ENCODE measurements at places on chromosomes 4 and X. TPM values are rescaled to one million over a fixed set of nuclear protein-coding genes. Genes with fewer than 3 reads are reported as not detected.

Gene AMBN
- not detected for total RNA-seq

Gene GPR143
- total RNA-seq, result not detected

Gene MAGEB2
- total RNA-seq, result not detected

Gene MAGEE1
- 2.0 TPM for total RNA-seq

Gene SRPK3
- not detected for total RNA-seq

- no peak overlapping the region for H3K4me3 ChIP-seq
- H3K27ac ChIP-seq, result no peak overlapping the region
- H3K4me1 ChIP-seq, result no peaks in the 10 kb centered on the region
- DNase-seq, result no peak
- H3K27me3 ChIP-seq, result no peaks in the 10 kb centered on the region
Measured at GRCh38 chr4:106677213-106677612, 308.6 kb upstream of the GIMD1 start.

GRCh38 chrX:51747671-51748070 is 4.4 kb downstream of the GSPT2 start:
- peaks cover 30% of the 10 kb centered on the region for H3K36me3 ChIP-seq
- no peak overlapping the region for H3K4me3 ChIP-seq
- H3K27ac ChIP-seq, result no peak overlapping the region
- DNase-seq, result no peak

DNA sequence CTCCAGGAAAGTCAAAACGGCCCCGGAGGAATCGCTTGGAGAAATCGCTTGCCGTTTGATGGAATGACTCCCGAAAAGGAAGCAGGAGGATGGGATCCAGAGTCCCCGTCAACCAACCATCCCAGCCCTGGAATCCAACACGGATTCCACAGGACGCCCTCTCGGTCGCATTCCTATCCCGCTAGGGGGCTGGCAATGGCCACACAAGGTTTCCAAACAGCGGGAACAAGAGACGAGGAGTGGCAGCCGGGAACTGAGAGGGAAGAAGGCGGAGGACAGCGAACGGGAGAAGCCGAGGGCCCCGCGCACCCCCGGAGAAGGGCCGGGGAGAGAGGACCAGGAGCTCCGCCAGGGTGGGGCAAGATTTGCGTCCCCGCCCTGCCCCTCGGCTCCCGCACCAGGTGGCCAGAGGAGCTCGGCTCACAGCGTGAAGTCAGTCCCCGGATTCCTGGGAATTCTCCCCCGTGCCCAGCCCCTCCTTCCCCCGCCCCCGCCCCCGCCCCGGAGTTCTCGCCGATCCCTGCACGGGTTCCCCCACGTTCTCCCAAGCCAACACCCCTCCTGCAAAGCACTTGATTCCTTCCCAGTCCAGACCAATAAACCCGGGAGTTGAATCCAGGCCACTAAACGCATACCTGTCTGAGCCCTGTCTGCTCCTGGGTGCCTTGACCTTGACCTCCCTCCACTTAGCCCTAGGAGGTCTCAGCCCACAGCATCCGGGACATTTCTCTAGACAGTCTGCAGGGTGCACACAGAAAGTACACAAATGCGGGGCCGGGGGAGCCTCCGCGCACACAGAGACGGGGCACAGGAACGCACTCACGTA is 1.4 kb downstream of the PDZD4 start:
- peaks cover 33% of the 10 kb centered on the region for H3K27me3 ChIP-seq
- H3K27ac ChIP-seq, result no peak overlapping the region
- H3K4me3 ChIP-seq, result no peak overlapping the region
- H3K36me3 ChIP-seq, result no peaks in the 10 kb centered on the region
- DNase-seq, result no peak

DNA sequence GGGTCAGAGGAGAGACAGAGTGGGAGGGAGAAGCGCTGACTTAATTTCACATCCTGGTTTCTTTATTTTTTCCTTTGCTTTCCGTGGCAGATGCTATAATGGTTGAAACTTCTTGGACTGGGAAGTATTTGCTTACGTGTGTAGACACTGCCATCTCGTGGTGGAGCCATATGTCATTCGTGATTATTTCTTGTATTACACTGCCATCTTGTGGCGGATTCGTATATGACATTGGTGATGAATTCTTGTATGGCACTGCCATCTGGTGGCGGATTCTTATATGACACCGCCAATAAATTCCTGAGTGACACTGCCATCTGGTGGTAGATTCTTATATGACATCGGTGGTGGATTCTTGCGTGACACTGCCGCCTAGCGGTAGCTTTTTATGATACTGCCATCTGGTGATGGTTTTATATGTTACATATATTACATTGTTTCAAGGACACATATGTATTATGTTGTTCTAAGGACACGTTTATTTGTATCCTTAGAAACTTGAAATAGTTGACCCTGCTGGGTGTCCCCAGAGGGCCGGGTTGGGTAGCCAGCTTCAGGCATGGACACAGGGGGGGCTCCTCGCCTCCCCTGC is 37.3 kb upstream of the CLCN4 start:
- no peaks in the 10 kb centered on the region for H3K27me3 ChIP-seq
- H3K4me3 ChIP-seq, result no peak overlapping the region
- DNase-seq, result peak; percentile 90
- peaks cover 12% of the 10 kb centered on the region for H3K4me1 ChIP-seq
- no peak overlapping the region for H3K27ac ChIP-seq

DNA sequence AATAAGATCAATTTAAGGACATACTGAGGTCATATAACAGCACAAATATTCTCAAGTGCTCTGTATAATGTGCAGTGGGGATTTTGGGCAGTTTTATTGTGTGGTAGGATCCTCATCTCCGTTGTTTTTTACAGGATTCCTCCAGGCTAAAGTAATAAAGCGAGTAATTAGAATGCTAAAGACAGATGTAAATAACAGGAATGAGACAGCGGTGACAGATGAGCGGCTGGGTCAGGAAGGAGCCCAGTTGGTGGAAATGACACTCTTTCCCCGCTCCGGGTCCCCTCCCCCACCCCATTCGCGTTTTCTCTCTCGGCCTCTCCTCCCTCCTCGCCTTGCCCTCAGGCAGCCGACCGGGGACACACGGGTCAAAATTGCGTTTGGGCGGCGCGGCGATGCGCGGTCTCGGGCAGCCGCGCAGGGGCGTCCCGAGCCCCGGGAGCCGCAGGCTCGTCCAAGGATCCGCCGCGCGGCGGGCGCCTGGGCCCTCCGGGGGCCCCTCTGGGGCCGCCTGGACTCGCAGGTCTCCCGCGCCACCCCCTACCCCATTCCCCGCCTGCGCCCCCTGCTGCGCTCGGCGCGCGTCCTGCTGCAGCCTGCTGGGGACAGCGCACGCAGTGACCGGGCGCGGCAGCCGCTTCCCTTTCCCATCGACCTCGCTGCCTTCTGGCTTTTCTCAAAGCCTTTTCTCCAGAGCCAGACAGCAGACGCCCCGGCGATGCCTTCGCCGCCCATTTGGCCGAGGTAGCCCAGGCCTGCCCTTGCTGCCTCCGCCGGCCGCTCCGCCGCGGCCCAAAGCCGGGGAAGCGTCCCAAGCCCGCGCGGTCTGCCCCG is 16.2 kb downstream of the POU4F2 start:
- peaks cover 67% of the 10 kb centered on the region for H3K27me3 ChIP-seq
- DNase-seq, result no peak
- no peak overlapping the region for H3K27ac ChIP-seq
- peaks cover 6% of the 10 kb centered on the region for H3K4me1 ChIP-seq
- peak overlapping the region; percentile 71 for H3K4me3 ChIP-seq

DNA sequence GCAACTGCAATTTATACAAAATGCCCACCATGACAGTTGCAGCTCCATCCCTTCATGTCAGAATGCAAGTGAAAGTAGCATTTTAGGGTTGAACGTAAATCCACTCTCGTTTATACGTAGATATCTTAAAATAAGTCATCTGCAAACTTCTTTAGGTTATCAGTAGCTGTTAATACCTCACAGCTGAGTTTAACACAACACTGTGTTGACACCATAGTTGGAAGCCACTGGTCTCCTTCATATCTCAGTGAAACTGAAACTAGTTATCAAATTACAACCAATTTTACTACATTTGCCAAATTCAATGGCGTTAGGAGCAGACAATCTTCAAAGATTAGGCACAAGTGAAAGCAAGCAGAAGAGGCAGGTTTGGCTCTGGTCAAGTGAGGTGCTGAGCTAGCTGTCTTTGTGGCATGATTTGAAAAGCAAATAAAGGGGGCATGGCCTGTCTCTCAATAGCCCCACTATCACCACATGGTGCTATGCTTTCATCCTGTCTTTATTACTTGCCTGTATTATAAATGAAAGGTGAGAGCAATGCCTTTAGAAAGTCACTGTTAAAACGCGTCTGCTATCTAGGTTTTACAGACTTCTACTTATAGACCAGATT is 12.3 kb downstream of the PPP3CA start:
- no peak overlapping the region for H3K27ac ChIP-seq
- H3K27me3 ChIP-seq, result peaks cover 41% of the 10 kb centered on the region
- no peak for DNase-seq
- no peak overlapping the region for H3K4me3 ChIP-seq
- H3K36me3 ChIP-seq, result peaks cover 8% of the 10 kb centered on the region
- peaks cover 12% of the 10 kb centered on the region for H3K4me1 ChIP-seq

DNA sequence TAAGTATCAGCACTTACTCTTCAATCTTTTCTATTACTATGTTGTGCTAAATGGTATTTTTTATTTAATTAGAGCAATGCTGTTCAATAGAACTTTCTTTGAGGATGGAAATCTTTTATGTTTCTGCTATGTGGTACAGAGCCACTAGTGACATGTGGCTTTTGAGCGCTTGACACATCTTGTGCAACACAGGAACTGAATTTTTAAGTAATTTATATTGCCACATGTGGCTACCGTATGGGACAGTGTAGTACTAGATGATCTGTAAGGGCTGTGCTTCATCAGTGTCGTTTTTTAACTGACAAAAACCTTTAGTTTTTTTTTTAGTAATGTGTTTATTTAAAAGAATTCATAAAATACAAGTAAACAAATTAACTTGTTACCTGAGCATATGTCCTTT is 22.4 kb downstream of the HPRT1 start:
- DNase-seq, result no peak
- no peaks in the 10 kb centered on the region for H3K27me3 ChIP-seq
- peaks cover 16% of the 10 kb centered on the region for H3K36me3 ChIP-seq
- no peak overlapping the region for H3K27ac ChIP-seq
- H3K4me3 ChIP-seq, result no peak overlapping the region

DNA sequence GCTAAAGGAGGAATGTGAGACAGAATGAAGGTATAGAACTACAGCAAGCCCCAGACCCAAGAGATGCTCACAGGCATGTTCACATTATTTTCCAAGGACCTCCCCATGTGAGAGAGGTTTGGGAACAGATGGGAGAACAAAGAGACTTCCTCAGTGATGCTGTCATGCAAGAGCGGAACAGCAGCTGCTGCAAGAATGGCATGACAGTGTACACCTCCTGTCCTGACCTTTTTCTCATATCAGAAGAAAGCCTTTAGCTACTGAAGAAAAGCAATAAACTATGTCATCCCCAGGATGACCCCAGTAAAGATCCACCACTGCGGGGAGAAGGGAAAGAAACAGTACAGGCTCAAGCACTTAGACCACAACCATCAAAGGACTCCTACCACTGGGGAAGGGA is 7.2 kb downstream of the PRDM5 start:
- peaks cover 3% of the 10 kb centered on the region for H3K4me1 ChIP-seq
- no peak for DNase-seq
- H3K36me3 ChIP-seq, result no peaks in the 10 kb centered on the region
- no peak overlapping the region for H3K27ac ChIP-seq
- peaks cover 36% of the 10 kb centered on the region for H3K27me3 ChIP-seq

- H3K4me1 ChIP-seq, result peaks cover 23% of the 10 kb centered on the region
- no peaks in the 10 kb centered on the region for H3K27me3 ChIP-seq
- no peak for DNase-seq
- no peak overlapping the region for H3K4me3 ChIP-seq
- peaks cover 23% of the 10 kb centered on the region for H3K36me3 ChIP-seq
Measured at GRCh38 chr4:86948276-86948675, 13.5 kb downstream of the AFF1 start.

GRCh38 chr4:166162327-166162726 is 289.3 kb downstream of the TLL1 start:
- no peak for DNase-seq
- no peak overlapping the region for H3K4me3 ChIP-seq
- no peaks in the 10 kb centered on the region for H3K36me3 ChIP-seq
- H3K27me3 ChIP-seq, result no peaks in the 10 kb centered on the region
- no peaks in the 10 kb centered on the region for H3K4me1 ChIP-seq
- no peak overlapping the region for H3K27ac ChIP-seq

- DNase-seq, result no peak
- H3K36me3 ChIP-seq, result no peaks in the 10 kb centered on the region
- H3K4me1 ChIP-seq, result no peaks in the 10 kb centered on the region
- H3K4me3 ChIP-seq, result no peak overlapping the region
- no peak overlapping the region for H3K27ac ChIP-seq
- H3K27me3 ChIP-seq, result no peaks in the 10 kb centered on the region
Measured at GRCh38 chrX:11953615-11954014, 184.7 kb upstream of the FRMPD4 start.

- H3K27me3 ChIP-seq, result no peaks in the 10 kb centered on the region
- DNase-seq, result no peak
- peaks cover 3% of the 10 kb centered on the region for H3K4me1 ChIP-seq
- H3K27ac ChIP-seq, result no peak overlapping the region
- no peak overlapping the region for H3K4me3 ChIP-seq
Measured at GRCh38 chr4:124629681-124630080, 82.9 kb downstream of the ANKRD50 start.

Measured in activated CD4-positive, alpha-beta T cell treated with anti-CD3 and anti-CD28 coated beads, Interleukin-2, amount 10 ng/mL, durations not matched to agents 24 days and 14 days (primary cell).